T-helper 1 cell treated with Interleukin-12 subunit alpha and Interleukin-12 subunit beta and Interleukin-4 antibody, amounts not matched to agents 30 ng/mL and 1 ng/mL, for 36 hours (primary cell): ENCODE measurements at places on chromosomes 13 and 19. TPM values are rescaled to one million over a fixed set of nuclear protein-coding genes. Genes with fewer than 3 reads are reported as not detected.

XRCC1 gene
- 28.6 and 30.5 TPM in 2 replicates for total RNA-seq

ZNF813 gene
- 3.1 and 5.6 TPM in 2 replicates for total RNA-seq

CEACAM6 gene
- total RNA-seq, result not detected in 2 replicates

MIDN gene
- 106 and 107 TPM in 2 replicates for total RNA-seq

ADM5 gene
- 3.9 and 4.4 TPM in 2 replicates for total RNA-seq

NPAS1 gene
- total RNA-seq, result not detected in 2 replicates

CCNE1 gene
- 52.4 and 55.7 TPM in 2 replicates for total RNA-seq

PTPRS gene
- not detected in 2 replicates for total RNA-seq

ZNF626 gene
- 2.5 and 3.0 TPM in 2 replicates for total RNA-seq

NLRP9 gene
- not detected in 2 replicates for total RNA-seq

NLRP5 gene
- not detected in 2 replicates for total RNA-seq

ZNF492 gene
- 0.15 and 0.17 TPM in 2 replicates for total RNA-seq

BEST2 gene
- total RNA-seq, result 0.10 TPM in 1 of 2 replicates, not detected in the other

ZNF439 gene
- 6.1 and 7.4 TPM in 2 replicates for total RNA-seq

MEIOSIN gene
- total RNA-seq, result not detected in 2 replicates

TNFSF13B gene
- total RNA-seq, result 17.4 and 17.5 TPM in 2 replicates

MBD3L3 gene
- not detected in 2 replicates for total RNA-seq

TMEM59L gene
- 0.15 TPM in 1 of 2 replicates, not detected in the other for total RNA-seq

CYP2S1 gene
- 0.73 and 2.1 TPM in 2 replicates for total RNA-seq
